ENCODE measurements at places on chromosomes 11 and 22.

GRCh38 chr22:38345782-38346181, 28.5 kb upstream of the CSNK1E start:
- no peak for DNase-seq

DNA sequence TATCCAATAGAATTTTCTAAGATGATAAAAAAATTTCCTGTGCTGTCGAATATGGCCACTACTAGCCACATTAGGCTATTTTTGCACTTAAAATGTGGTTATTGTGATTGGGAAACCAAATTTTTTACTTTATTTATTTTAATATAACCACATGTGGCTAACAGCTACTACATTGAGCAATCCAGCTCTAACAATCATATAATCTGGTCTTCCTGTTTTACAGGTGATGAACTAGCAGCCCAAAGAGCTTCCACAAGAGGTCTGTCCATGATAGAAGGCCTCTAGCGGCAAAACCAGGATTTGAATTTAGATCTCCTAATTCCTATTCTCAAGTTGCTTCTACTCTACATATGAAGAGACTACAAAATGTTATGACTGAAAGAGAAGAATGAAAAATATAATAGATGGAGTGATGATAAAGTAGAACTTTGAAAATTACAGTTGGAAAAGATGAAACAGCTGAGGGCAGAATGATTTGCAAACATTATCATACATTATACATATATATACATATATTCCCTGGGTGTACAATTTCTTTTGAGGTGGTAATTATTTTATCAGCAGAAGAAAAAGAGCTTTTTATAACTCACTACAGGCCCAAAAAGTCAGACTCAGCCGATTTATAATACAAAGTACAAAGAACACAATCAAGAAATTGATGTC, 363.5 kb upstream of the PITPNB start:
- no peak for DNase-seq

- DNase-seq, result no peak
Measured at GRCh38 chr22:41900652-41901312, 14.1 kb downstream of the SHISA8 start.

DNA sequence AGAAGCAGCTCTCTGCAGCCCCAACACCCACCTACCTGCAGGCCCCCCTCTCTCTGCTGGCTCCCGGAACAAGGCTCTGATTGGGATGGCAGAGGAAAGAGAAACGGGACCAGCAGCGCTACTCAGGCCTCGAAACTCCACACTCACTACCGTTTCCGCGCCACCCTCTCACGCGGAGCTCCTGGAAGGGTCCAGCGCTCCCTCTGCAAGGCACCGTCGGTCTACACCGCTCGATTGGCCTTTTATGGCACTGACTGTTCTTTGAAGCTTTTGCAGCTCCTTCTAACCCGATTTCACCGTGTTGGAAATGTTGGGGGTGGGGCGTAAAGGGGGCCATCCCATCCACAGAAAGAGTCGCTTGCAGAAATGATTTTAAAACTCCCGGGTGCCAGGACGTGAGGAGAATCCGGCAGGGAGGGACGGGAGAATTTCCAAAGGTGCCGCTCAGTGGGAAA, 323 bp upstream of the PANX1 start:
- DNase-seq, result no peak

Measured in Caki2 (cell line).